ENCODE measurements at places on chromosomes 1 and 21.

GRCh38 chr1:84163123-84163931 is 19.3 kb downstream of the PRKACB start:
- DNase-seq: no peak

DNA sequence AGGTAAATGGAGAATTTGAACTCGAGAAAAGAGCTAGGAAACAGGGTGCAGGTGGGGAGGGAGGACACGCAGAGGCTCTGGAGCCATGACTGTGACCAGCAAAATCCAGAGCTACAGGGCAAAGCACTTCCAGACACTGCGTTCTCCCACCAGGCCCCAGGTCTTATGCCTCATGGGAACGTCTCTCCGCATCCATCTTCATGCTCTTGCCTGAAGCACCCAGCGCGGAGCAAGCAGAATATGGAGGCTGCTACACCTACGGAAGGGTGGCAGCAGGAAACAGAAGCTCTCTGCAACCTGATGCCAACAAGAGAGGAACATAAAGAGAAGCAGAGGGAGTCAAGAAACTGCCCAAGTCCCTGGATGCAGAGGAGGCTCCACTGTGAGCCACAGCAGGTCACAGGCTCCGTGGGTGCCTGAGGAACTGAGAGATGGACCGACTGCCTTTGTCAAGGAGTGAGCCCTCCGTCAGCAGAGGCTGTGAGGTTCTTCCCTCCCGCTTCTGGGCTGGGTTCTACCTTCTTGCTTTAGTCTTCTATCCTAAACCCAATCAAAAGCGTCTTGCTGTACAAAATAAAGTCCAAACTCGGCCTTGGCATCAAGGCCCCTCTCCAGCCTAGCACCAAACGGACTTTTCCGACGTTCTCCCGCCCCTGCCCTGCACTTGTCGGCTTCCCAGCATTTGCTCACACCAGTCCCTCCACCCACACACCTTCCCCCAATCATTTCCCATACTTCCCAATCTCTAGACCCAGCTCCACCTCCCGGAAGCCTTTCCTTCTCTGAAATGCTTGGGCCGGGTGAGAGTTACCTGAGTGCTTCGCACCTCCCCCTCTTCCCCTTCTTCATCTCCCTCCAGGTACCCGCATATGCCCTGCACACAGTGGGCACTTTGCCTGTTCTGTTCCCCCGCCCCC is 930 bp downstream of the DHCR24 start:
- DNase-seq: no peak

DNA sequence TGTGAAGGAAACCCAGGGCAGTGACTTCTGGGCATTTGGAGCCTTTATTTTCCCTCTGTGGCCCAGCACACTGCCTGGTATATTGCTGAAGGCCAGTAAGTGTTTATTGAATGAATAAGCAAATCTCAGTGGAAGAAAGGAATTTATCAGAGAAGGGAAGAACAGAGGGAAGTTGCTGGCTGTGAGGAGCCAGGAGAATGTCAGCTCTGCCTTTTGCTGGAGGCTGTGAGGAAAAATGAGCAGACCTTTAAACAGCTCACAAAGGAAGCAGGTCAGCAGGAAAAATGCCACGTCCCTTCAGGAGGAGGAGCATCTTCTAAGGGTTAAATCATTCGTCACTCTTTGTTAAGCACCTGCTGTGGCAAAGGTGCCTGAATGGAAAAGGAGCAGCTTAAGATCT is 75.9 kb downstream of the GIPC2 start:
- no peak for DNase-seq

- DNase-seq: peak; percentile 10
These were observed 27.2 kb downstream of the ERI3 start for GRCh38 chr1:44327679-44328491.

DNA sequence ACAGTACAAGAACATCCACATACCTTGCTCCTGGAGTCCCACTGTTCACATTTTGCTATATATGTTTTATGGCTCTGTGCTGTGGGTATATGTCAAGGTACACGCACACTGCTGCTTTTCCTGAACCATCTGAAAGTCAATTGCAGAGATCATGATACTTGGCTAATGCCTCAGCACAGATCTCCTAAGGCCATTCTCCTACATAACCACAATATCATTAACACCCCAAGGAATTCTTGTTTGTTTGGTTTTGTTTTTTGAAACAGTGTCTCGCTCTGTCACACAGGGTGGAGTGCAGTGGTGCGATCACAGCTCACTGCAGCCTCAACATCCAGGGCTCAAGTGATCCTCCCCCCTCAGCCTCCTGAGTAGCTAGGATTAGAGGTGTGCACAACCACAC is 16.0 kb downstream of the CTNNBIP1 start:
- DNase-seq: no peak

- DNase-seq: peak; percentile 90
These were observed at the start of the genes HSF2BP and RRP1B for GRCh38 chr21:43659136-43660000. Gene HSF2BP, minus strand, starts transcription at chr21:43659488. Its CDS starts 1,392 bp downstream, at chr21:43658096. Gene RRP1B, plus strand, starts transcription at chr21:43659560. Its CDS starts 105 bp downstream, at chr21:43659665.

- no peak for DNase-seq
These were observed 18.3 kb upstream of the LRP8 start for GRCh38 chr1:53345996-53346813.

All from NB4 (cell line).